Substantia nigra (tissue), 51 donors: ENCODE measurements at places on chromosomes 4 and X.

GRCh38 chrX:9627922-9628321, 137.7 kb downstream of the GPR143 start:
- no peak for DNase-seq

DNA sequence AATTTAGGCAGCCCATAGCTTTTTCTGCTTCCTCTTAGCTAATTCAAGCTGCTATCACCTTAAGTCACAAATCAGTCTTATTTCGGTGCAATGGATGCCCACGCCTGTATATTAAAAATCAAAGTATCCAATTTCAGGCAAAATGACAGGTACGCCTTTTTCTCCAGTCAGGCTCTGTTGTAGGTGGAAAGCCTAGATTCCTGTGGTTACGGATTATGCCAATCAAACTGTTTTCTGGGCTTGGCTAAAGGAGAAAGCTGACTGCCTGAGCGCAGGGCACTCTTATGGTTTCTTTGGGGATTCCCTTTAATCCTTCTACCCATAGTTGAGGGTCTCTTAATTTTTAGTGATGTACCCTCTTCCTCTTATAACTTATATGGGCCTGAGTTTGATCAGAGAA, 550.5 kb downstream of the PDHA2 start:
- DNase-seq = no peak

GRCh38 chrX:138127314-138127713, 561.4 kb downstream of the ZIC3 start:
- no peak for DNase-seq

DNA sequence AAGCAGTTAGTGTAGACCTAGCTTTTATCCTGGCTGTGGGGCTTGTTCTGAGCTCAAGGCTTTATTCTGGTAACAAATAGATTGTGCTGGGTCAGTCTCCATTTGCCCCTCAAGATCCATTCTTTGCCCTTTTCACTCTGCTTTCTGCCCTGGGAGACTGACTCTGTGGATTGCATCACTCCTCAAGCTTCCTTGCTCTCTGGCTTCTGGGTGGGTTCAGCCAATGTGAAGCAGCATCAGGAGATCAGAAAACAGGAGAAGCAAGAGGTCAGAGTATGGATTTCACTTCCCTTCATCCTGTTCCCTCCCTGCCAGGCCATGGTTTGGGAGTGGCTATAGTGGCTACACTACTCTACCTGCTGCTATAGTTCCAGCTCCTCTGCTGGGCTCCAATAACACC, 184.1 kb upstream of the NDP start:
- no peak for DNase-seq

DNA sequence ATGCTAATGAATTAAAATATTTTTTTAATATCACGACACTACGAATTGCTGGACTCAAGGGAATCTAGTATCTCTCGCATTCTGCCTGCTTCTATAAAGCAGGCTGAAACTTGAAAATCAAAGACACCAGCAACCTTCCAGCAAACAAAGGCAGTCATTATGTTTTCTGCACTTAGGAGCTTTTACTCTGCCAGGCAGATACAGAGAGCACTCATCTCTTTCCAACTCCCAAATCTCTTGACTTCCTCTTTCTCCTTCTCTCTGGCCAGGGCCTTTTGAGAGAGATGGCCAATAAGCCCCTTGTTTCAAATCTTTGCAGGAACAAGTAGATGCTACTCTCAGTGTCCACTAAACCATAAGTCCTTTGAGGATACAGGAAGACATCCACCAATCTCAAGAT, 95.2 kb upstream of the KLF3 start:
- DNase-seq = no peak

DNA sequence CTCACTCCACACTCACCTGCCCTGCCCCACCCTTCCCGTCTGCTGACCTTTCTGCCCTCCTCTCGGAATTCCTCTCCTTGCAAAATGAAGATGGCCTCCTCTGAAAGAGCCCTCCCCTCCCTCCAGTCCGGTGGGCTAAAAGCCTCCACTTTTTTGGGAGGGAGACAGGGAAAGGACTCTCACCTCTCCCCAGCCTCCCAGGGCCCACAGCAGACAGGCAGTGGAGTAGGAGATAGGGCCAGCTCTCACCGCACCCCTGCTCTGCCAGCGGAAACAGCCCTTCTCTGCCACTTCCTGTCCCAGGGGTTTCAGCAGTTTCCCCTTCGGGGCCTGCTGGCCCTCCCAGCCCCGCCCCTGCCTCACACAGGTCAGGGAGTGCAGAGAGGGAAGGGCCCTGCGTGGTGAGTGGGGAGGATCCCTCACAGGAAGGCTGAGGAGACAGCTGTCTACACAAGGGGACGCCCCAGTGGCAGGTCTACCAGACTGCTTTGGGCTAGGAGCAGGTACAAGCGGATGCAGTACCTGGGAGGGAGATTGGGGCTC, 18.2 kb downstream of the ELF4 start:
- DNase-seq = peak; percentile 7

GRCh38 chr4:26375551-26375950, 54.7 kb downstream of the RBPJ start:
- DNase-seq = no peak

- no peak for DNase-seq
Observed at GRCh38 chr4:87442889-87443288, 20.5 kb downstream of the NUDT9 start.

DNA sequence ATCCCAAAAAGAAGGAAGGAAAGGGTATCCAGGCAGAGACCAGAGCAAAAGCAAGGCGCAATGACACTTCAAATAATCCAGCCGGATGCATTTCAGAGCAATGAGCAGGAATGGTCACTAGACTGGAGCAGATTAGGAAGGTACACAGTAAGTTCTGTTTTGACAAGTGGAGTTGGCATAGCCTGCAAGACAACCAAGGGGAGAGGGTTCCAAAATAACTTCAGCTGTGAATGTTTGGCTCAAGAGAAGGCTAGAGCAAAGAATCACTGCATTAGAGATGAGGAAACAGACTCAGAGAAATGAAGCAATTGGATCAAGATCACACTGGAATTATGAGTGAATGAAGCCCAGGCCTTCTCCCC, 90.0 kb upstream of the EGFL6 start:
- DNase-seq = no peak
